NCI-H446 (cell line): ENCODE measurements at places on chromosomes 7 and 10.

DNA sequence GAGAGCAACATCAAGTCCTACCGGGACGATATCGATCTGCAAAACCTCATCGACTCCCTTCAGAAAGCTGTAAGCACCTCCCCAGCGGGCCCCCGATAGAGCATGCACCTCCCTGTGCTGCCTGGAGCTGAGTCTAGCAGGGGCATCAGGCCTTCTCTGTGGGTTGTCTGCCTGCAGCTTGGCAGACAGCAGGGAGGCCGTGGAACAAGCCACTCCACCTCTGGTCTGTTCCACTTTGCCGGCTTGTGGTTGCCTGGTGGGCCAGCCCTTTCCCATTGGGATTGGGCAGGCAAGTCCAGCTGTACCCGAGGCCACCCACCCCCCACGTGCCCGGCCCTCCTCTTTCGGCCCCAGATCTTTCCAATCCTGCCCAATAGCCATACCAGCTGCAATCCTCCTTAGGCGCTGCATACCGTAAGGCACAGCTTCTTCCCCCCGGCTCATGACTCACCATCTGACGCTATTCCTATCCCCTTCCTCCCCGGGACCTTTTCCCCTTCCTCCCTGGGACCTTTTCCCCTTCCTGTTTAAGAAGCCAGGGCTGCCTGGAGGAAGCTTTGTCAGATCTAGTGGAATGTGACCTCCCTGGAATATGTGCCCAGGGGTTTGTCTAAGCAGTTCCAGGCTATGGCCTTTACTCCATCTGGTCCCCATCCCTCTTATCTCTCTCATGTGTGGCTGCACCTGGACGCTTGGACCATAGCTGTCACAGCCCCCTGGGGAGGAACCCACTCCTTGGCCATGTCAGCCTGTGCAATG is 28.1 kb upstream of the SH2D4B start:
- DNase-seq = no peak

DNA sequence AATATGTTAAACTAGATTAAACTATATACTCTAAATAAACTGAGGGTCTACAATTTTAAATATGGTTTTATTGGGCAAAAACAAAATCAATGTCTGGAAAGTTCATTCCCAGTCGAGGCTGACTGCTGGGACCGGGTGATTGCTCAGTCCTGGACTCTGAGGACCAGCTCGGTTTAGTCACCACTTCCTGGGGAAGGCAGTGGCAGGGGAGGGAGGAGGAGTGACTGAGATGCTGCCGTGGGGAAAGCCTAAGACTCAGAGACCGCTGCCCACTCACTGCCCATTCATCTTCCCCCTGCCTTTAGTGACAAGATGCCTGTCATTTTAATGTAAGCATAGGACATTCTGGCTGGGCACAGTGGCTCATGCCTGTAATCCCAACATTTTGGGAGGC is 29.0 kb downstream of the ATOH7 start:
- no peak for DNase-seq

DNA sequence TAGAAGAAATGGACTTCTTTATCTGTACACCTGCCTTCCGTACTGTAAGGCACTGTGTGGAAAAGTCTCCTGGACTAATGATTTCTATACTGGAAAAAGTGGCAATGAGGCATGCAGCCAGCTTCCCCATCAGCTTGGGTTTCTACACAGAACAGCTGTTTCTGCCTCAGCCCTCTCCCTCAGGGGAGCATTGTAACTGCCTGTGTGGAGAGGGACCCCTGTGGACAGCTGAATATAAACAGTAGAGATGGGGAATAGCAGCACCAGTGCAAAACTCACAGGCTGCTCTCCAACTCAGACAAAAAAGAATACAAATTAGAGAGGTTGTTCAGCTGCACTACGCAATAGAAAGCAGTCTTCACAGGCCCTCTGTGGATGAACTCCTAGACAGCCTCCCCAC is 451.3 kb upstream of the MBL2 start:
- no peak for DNase-seq

DNA sequence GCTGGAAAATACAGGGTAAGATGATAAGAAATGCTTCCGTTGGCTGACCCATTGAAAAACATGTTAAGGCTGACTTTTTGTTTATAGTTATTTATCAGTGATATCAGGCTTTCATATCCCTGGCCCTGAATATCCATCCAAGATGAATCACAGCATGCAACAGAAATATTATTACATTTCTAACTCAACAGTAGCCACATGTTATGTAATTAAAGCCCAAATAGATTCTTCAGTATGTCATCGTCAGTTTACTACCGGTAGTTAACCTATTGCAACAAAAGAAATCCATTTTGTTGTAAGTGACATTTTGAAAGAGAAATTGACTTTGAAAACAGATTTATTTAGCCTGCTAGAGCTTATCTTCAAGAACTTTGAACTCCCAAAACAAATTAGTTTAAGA is 354.1 kb upstream of the CELF2 start:
- DNase-seq = no peak
